GM12878 (cell line): ENCODE measurements at places on chromosomes 6 and 20. TPM values are rescaled to one million over a fixed set of nuclear protein-coding genes. Genes with fewer than 3 reads are reported as not detected.

FLOT1 gene
- polyA plus RNA-seq, result 109 and 119 TPM in 2 replicates

IMPG1 gene
- polyA plus RNA-seq, result not detected in 2 replicates

PRRT1 gene
- polyA plus RNA-seq, result not detected in 2 replicates

HCRTR2 gene
- polyA plus RNA-seq, result not detected in 2 replicates

SPATS1 gene
- polyA plus RNA-seq, result not detected in 2 replicates

MAFB gene
- polyA plus RNA-seq, result 0.08 TPM in 1 of 2 replicates, not detected in the other

SDC4 gene
- polyA plus RNA-seq, result 1.2 and 1.4 TPM in 2 replicates

PCMT1 gene
- polyA plus RNA-seq, result 126 and 131 TPM in 2 replicates

ACTL10 gene
- polyA plus RNA-seq, result 3.6 and 3.7 TPM in 2 replicates

MEP1A gene
- not detected in 2 replicates for polyA plus RNA-seq

DLL1 gene
- polyA plus RNA-seq, result 0.10 and 0.16 TPM in 2 replicates

THBD gene
- polyA plus RNA-seq, result not detected in 2 replicates

SLA2 gene
- polyA plus RNA-seq, result 0.47 and 0.56 TPM in 2 replicates

BPIFB4 gene
- 0.12 TPM in 1 of 2 replicates, not detected in the other for polyA plus RNA-seq
